ENCODE measurements at places on chromosomes 16 and 17. TPM values are rescaled to one million over a fixed set of nuclear protein-coding genes. Genes with fewer than 3 reads are reported as not detected.

GRCh38 chr17:83055911-83056582 lies 23.4 kb upstream of the METRNL start:
- no peaks in the 10 kb centered on the region for H3K27me3 ChIP-seq
- no peaks in the 10 kb centered on the region for H3K36me3 ChIP-seq
- no peak for DNase-seq
- no peak overlapping the region for H3K4me3 ChIP-seq

GNAO1 gene
- total RNA-seq: 4.6 TPM

DNA sequence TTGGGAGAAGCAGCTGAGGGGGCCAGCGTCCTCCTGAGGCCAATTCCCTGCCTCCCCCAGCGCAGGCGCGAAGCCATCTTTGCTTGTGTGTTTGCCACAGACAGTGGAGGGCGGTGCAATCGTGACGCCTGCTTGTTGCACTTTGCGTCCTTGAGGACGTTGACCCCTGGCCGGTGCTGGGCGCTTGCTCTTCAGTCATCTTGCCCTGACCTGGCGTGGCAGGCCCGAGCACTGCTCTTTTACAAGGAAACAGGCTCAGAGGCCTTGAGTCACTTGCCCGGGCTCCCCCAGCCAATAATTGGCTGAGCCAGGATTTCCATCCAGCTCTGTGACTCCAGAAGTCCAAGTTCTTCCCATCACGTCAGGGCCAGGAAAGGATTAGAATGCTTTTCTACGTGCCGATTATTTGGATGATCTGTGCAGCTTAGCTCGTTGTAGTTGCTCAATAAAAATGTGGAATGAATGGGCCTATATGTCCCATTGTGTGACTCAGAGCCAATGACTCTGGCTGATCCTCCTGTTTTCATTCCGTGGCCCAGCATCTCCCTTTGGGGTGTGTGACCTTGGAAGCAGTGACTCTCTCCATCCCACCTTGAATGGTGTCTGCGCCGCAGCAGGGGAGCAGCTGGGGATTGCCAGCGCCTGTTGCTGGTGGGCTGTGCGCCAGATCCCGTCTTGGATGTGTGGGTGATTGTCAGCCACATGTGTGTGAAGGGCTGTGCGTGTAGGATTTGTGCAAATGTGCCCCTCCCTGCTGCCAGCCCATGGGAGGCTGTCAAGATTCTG lies 214.1 kb downstream of the SEC14L1 start:
- peaks cover 10% of the 10 kb centered on the region for H3K4me1 ChIP-seq
- no peak for DNase-seq
- H3K36me3 ChIP-seq: no peaks in the 10 kb centered on the region
- no peak overlapping the region for H3K27ac ChIP-seq

HLF gene
- total RNA-seq: 0.15 TPM

DNA sequence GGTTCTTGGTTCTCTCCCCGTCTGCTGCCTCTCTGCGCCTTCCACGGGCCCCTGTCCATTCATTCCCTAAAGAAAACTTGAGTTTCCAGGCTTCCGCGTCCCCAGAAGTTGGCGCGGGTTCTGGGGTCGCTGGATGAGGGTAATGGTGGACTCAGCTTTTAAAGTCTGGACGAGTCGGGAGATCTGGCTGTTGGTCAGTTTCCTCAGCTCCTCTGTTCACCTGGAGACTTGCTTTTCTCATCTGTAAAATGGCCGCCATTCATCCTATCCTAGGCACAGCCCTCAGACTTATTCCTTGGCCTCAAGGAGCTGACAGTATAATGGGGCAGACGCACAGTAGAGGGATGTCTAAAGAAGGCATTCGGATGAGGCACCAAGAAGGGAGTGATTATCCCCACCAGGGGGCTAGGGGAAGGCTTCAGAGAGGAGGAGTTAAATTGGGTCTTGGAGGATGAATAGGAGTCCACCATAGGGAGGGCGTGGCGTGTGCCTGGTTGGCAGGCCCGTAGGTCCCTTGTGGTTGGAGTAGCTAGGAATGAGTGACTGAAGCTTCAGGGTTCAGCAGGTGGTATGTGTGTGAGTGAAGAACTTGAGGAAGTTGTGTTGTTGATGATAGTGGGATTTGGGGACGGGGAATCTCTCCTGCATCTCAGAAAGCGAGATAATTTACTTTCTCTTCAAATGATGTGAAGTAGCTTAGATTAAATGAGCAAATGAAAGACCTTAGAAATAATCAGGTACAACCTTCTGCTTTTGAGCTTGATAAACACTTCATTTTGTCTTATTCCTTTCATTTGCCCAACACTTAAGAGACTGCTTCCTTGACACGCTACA lies 652 bp downstream of the VPS35L start:
- peak overlapping the region; percentile 79 for H3K27ac ChIP-seq
- H3K4me3 ChIP-seq: peak overlapping the region; percentile 68
- H3K36me3 ChIP-seq: no peaks in the 10 kb centered on the region
- H3K27me3 ChIP-seq: no peaks in the 10 kb centered on the region

DNA sequence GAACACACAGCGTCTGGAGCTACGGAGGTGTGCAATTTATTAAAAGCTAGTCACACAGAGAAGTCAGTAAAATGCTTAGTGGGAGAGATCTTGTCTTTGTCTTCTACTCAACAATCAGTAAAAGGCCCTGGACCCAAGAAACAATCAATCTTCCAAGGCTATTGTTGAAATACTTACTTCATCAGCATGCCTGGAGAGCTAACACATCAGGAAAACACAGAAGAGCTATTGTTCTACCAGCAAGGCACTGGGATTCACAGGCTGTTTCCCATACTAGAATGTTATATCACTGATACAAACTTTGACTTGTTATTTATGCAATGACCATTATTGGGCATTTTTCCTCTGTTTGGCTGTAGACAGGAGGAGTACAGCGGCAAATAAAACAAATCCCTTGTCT lies 247.8 kb upstream of the ERCC4 start:
- no peaks in the 10 kb centered on the region for H3K4me1 ChIP-seq
- no peaks in the 10 kb centered on the region for H3K36me3 ChIP-seq
- H3K27me3 ChIP-seq: no peaks in the 10 kb centered on the region
- no peak for DNase-seq
- no peak overlapping the region for H3K27ac ChIP-seq

GRCh38 chr17:66807182-66807581 lies 27.7 kb upstream of the CACNG5 start:
- H3K27me3 ChIP-seq: no peaks in the 10 kb centered on the region
- peaks cover 8% of the 10 kb centered on the region for H3K4me1 ChIP-seq
- H3K27ac ChIP-seq: no peak overlapping the region
- no peaks in the 10 kb centered on the region for H3K36me3 ChIP-seq
- DNase-seq: no peak

DNA sequence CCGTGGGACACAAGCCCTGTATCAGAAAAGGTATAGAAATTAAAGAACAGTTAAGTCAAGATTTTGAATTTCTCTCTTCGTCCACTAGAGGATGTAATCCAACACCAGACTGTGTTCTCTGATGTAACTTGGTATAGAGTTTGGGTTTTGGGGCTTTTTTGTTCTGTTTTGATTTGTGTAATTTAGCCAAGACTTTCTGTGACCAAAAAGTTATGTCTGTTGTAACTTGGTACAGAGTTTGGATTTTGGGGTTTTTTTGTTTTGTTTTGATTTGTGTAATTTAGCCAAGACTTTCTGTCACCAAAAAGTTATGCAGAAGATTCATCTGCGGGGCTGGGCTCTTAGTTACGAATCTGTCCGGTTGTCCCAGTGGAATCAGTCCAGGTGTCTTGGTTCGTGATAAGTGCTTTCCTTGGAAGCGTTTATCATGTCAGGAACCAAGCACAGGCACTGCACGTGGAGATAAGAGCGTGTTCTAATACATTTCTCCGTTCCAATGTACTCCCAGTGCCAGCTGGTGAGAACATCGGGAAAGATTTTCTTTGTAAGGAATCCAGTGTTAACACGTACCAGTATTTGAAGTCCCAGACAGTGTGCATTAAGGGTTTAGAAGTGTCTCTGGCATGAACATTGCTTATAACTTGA lies 44.1 kb upstream of the SEC14L1 start:
- peak; percentile 61 for DNase-seq
- no peaks in the 10 kb centered on the region for H3K27me3 ChIP-seq
- no peak overlapping the region for H3K27ac ChIP-seq
- peaks cover 8% of the 10 kb centered on the region for H3K4me1 ChIP-seq

GRCh38 chr17:38687286-38687685 lies 12.5 kb upstream of the EPOP start:
- DNase-seq: no peak
- H3K27me3 ChIP-seq: no peaks in the 10 kb centered on the region
- no peaks in the 10 kb centered on the region for H3K36me3 ChIP-seq
- H3K27ac ChIP-seq: no peak overlapping the region

CMTM1 gene
- 7.8 TPM for total RNA-seq

PHF23 gene
- 20.8 TPM for total RNA-seq

All from natural killer cell (primary cell).